ENCODE measurements at places on chromosomes 2 and 18. TPM values are rescaled to one million over a fixed set of nuclear protein-coding genes. Genes with fewer than 3 reads are reported as not detected.

The LOXHD1 gene
- total RNA-seq, result 0.16 TPM

The SYT4 gene
- total RNA-seq, result not detected

The SPRED2 gene
- total RNA-seq, result 4.2 TPM

The PPP1R1C gene
- 0.25 TPM for total RNA-seq

The TBC1D8 gene
- total RNA-seq, result 92.5 TPM

The UPP2 gene
- not detected for total RNA-seq

The GRP gene
- total RNA-seq, result not detected

The FOXD4L1 gene
- 0.06 TPM for total RNA-seq

The RFTN2 gene
- total RNA-seq, result 7.8 TPM

The NT5C1B gene
- total RNA-seq, result not detected

The ANKRD30BL gene
- not detected for total RNA-seq

The GPD2 gene
- 58.7 TPM for total RNA-seq

The USP37 gene
- total RNA-seq, result 15.1 TPM

The GALR1 gene
- not detected for total RNA-seq

The MAP2 gene
- total RNA-seq, result 5.0 TPM

The CAPN14 gene
- total RNA-seq, result 0.13 TPM

The CRYGC gene
- total RNA-seq, result not detected

The FAM136A gene
- total RNA-seq, result 16.4 TPM

The RTP5 gene
- not detected for total RNA-seq

The ADRA2B gene
- total RNA-seq, result not detected

The CACNB4 gene
- total RNA-seq, result under 0.01 TPM

The CLEC4F gene
- total RNA-seq, result 0.13 TPM

The GPR35 gene
- 0.50 TPM for total RNA-seq

The PCARE gene
- total RNA-seq, result not detected

The RPL31 gene
- total RNA-seq, result 1,038 TPM

The SERPINB7 gene
- 0.16 TPM for total RNA-seq

The FER1L5 gene
- not detected for total RNA-seq
